Nephron progenitor cell (in vitro differentiated cells): ENCODE measurements at places on chromosomes 1 and 21.

DNA sequence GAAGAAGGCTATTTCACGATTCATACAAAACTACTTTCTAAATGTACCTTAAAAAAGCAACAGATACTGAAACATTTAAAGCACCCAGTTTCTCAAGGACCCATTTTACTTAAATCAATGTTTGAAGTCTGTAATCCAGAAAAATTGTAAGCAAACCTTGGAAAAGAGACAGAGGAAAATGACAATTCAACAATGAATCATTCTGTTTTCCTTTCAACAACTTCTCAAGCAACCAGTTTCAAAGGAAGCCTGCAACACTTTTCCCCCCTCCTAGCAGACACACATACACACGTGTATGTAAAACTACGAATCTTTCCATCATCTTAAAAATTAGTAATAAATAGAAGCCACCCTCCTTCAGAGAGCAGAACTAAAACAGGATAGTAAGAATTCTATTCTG is 1.2 kb downstream of the RERE start:
- peaks cover 56% of the 10 kb centered on the region for H3K4me1 ChIP-seq
- H3K27me3 ChIP-seq, result peaks cover 3% of the 10 kb centered on the region
- peak overlapping the region; percentile 97 for H3K27ac ChIP-seq
- H3K4me3 ChIP-seq, result peak overlapping the region; percentile 98

GRCh38 chr1:59776960-59777852 is 37.5 kb upstream of the HOOK1 start:
- H3K4me1 ChIP-seq, result no peaks in the 10 kb centered on the region
- peaks cover 10% of the 10 kb centered on the region for H3K27me3 ChIP-seq
- no peak overlapping the region for H3K27ac ChIP-seq
- H3K36me3 ChIP-seq, result no peaks in the 10 kb centered on the region
- DNase-seq, result no peak
- H3K4me3 ChIP-seq, result no peak overlapping the region

- H3K27ac ChIP-seq, result no peak overlapping the region
- DNase-seq, result no peak
- no peaks in the 10 kb centered on the region for H3K36me3 ChIP-seq
- peaks cover 13% of the 10 kb centered on the region for H3K27me3 ChIP-seq
Observed at GRCh38 chr1:202259705-202260104, 66.1 kb downstream of the LGR6 start.

- H3K4me3 ChIP-seq, result peak within 1 kb of the TSS; percentile 90
- DNase-seq, result peak; percentile 76
- no peaks in the 10 kb centered on the region for H3K36me3 ChIP-seq
- H3K27ac ChIP-seq, result no peak within 1 kb of the TSS
Observed at GRCh38 chr1:41241749-41242341, at the start of gene SCMH1. Gene SCMH1 (minus strand): TSS chr1:41242306. CDS start chr1:41186133, 56,173 bp downstream.

GRCh38 chr1:245416781-245417180 is 262.0 kb downstream of the KIF26B start:
- no peak overlapping the region for H3K27ac ChIP-seq
- H3K4me3 ChIP-seq, result peak overlapping the region; percentile 26
- peaks cover 4% of the 10 kb centered on the region for H3K27me3 ChIP-seq
- peaks cover 18% of the 10 kb centered on the region for H3K36me3 ChIP-seq
- DNase-seq, result no peak
- H3K4me1 ChIP-seq, result peaks cover 93% of the 10 kb centered on the region

GRCh38 chr1:11842154-11843041 is 5.2 kb downstream of the NPPA start:
- H3K4me3 ChIP-seq, result no peak overlapping the region
- DNase-seq, result no peak
- H3K27me3 ChIP-seq, result no peaks in the 10 kb centered on the region

DNA sequence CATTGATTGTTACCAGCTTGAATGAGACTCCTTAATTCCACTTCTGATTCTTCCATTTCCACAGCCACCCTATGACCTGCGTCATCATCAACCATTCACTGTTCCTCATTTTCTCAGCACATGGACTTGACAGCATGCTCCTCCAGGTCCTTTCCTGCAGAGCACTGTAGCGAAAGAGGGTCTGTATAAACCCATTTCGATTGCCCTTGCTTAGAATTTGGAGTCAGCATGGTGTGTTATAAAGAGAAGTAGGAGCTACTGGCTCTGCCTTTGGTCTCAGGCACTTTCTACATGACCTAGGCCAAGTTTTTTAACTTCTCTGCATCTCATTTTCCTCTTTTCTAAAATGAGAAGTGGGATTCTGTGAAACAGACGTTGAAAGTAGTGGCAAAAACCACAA is 133.8 kb downstream of the AK5 start:
- no peak for DNase-seq
- H3K27me3 ChIP-seq, result peaks cover 5% of the 10 kb centered on the region
- no peak overlapping the region for H3K27ac ChIP-seq
- H3K4me3 ChIP-seq, result no peak overlapping the region
